Stimulated activated CD8-positive, alpha-beta memory T cell treated with anti-CD3 and anti-CD28 coated beads, Interleukin-4, amount 100 ng/mL, for 1 hour (primary cell): ENCODE measurements at places on chromosomes 1 and 21.

GRCh38 chr1:154745750-154746425 is 124.2 kb downstream of the KCNN3 start:
- DNase-seq: no peak

DNA sequence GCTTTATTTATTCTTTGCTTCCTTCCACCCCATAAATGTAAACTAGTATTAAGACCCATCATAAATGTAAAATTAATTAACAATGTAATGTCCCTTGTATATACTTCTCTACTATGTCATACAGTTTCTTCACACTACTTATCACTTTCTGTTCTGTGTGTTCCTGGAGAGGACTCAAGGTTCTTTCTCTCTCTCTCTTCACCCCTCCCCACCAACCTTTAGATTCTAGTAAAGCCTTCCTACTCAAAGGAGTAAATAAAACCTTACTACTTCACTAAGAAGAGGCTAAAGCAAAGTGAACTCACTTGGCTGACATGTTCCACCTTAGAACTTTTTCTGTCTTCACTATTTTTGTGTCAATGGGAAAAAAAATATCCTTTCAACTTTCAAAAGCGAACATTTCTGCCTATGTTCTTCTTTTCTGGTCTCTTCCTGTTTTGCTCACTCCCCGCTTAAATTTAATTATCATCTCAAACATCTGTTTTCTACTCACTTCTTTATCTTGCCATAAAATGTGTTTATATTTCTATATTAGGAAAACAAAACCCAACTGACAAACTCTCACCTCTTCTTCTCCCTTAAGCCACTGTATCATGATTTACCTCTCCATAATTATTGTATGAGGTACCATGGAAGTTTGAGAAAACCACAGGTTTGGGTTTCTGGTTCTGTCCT is 260.3 kb downstream of the DPYD start:
- DNase-seq: no peak

- DNase-seq: no peak
Measured at GRCh38 chr1:15523104-15524020, 653 bp downstream of the CASP9 start.

- no peak for DNase-seq
Measured at GRCh38 chr1:22122273-22123070, 20.4 kb downstream of the WNT4 start.

DNA sequence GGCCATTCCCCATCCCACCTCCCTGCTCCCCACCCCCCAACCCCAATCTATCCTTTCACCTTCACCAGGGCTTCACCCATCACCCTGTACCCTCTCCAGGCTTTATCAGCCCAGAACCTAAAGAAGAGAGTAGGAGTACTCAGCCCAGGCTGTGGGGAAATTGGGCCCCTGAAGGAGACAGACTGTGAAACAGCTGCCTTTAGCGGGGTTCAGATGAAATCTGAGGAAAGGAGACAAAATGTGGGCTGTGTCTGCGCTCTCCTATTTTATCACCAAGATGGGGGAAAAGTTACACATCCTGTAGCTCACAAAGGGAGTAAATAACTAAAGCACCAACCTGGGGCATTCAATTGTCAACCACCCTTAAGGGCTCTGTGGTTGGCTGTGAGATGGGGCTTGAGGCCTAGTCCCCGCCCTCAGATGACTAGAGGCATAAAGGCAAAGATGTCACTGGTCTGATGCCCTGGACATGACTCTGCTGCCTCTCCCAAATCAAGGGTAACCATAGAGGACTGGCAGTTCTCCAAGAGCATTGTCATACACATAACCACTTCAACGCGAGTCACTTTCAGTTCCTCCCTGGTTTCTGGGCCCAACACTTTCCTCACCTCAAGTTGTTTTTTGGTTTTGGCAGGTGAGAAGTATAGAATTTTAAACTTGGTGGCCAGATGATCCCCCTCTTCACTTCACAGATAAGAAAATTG is 30.0 kb downstream of the SLC27A3 start:
- peak; percentile 29 for DNase-seq

- no peak for DNase-seq
Measured at GRCh38 chr1:16042096-16042495, 1.5 kb upstream of the CLCNKB start.

GRCh38 chr1:68128820-68129219 is 78.4 kb upstream of the DIRAS3 start:
- no peak for DNase-seq

- DNase-seq: no peak
Measured at GRCh38 chr21:40129809-40130208, 262.6 kb downstream of the PCP4 start.

DNA sequence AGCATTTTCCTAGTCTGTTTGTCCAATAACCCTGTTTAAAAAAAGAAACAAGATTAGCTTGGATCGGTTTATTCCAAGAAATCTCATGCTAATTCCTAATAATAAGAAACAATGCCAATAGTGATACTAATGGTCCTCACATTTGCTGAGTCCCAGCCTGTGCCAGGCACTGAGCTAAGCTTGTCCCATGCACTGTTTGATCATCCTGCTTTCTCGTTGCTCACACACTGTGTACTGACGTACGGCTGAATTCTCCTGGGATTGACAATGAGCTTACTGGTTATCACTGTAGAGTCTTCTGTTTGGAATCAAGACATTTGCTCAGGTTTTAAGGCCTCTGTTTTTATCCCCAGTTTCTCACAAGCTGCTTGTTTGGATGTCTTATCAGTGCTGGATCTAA is 71.1 kb downstream of the CACNA1E start:
- no peak for DNase-seq

DNA sequence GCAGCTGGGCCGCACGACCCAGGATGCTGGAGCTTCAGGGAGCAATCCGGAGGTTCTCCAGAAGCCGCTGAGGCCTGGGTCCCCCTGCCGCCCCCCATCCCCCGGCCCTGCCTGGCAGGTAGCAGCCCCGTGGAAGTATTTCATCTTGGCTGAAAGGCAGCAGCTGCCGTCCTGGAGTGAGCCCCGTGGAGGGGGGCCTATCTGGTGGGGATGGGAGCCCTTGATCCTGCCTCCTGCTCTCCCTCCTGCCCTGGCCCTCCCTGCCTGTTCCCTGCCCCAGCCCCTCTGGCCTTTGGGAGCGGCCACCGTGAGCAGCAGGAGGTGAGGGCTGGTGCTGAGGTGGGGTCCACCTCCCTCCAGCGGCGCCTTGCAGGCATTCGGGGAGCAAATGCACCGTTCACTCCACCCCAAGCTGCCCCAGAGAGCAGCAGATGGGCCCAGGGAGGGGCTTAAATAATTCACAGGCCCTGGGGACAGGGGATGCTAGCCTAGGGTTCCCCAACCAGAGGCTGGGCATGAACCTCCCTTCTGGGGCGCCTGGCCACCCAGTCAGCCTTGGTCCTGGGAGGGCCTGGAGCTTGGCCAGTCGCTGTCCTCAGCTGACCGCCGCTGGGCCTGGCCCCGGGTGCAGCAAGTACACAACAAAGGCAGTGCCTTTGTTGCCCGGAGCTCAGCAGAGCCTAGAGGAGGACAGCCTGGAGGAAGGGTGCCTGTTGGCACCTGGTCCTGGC is 23.7 kb upstream of the PLCH2 start:
- no peak for DNase-seq

DNA sequence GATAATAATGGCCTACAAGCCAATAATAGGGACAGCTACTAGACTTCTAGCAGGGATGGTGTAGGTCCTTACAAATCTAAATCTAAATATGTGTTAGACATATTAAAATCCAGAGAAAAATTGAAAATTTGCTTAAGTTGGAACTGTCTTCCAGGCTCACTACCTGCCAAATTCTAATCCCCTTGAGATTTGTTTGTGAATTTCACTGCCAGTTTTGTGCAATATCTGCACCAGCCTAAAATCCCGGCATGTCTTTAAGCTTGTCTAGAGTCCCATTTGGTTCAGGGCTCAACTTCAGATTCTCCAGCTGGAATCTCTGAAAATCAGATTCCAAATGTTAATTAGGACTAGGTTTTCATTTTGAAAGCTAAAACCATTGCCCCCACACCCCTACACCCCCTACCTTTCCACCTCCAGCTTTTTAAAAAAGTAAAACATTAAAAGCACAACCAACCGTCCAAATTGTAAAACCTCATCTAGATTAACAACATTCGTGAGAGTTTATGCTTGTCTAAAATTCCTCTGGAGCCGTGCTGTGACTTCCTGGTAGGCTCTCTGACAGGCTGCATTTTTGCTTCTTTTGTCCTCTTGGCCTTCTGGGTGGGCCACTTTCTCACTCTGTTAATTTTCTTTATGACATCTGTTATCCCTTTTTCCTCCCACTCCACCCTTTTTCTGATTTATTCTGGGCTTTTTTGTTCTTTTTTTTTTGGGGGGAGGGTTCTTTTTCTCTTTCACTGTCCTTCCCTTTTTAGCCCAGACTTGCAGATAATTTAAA is 348.7 kb downstream of the PAPPA2 start:
- DNase-seq: no peak

DNA sequence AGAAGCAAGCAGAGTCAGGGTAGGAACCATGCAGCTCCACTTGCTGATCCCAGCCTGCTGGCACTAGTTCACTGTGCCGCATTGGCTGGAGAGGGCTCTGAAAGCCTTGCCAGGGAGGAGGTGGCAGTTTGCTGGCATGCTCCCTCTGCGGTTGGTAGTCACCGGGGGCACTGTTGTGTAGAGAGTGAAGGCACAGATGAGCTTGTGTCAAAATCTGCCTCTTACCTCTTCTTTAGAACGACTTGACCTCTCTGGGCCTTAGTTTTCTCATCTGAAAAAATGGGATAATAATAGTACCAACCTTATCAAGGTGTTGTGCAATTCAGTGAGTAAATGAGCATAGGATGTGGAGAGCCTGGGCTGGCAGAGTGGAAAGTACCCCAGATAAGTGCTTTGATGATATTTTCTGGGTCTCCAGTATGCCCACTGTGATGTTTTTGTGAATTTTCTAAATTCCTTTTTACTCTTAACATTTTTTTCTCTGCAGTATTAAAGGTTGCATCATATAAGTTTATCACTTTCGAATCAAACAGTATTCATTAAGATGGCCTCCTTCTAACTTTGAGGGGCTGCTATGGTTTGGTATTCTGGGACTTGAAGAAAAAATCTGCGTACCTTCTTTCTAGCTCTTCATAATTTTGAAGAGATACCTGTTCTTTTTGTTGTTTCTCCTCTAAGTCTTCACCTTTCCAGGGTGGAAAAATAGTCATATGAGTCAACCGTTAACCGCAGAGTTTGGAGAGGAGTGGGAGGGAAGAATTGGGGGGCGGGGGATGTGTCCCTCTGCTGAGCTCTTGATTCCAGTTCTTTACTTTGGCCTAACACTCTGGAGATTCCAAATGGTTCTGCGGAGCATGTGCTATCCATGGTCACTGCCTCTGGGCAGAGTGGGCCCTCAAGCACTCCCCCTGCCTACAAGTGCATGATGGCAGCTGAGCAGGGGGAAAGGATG is 26.8 kb downstream of the SZRD1 start:
- DNase-seq: no peak

DNA sequence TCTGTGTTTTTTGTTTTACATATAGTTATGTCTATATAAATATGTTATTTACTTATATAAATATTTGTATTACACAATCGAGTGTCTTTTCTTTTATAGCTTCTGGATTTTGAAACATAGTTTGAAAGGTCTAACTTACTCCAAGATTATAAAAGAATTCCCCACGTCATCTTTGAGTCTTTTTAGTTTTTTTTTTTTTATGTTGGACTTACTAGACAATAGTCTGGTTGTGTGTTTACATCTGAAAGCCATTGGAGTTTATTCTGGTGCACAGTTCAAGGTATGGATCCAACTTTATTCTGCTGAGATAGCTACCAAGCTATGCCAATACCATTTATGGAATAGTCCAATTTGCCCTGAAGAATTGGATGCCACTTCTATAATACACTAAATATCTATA is 26.1 kb upstream of the RCAN3 start:
- DNase-seq: no peak

GRCh38 chr1:36656271-36656670 is 173.6 kb upstream of the CSF3R start:
- no peak for DNase-seq

- no peak for DNase-seq
Measured at GRCh38 chr1:206049293-206049692, 3.7 kb upstream of the RHEX start.

GRCh38 chr1:36924282-36924811 is 110.0 kb downstream of the GRIK3 start:
- DNase-seq: no peak

DNA sequence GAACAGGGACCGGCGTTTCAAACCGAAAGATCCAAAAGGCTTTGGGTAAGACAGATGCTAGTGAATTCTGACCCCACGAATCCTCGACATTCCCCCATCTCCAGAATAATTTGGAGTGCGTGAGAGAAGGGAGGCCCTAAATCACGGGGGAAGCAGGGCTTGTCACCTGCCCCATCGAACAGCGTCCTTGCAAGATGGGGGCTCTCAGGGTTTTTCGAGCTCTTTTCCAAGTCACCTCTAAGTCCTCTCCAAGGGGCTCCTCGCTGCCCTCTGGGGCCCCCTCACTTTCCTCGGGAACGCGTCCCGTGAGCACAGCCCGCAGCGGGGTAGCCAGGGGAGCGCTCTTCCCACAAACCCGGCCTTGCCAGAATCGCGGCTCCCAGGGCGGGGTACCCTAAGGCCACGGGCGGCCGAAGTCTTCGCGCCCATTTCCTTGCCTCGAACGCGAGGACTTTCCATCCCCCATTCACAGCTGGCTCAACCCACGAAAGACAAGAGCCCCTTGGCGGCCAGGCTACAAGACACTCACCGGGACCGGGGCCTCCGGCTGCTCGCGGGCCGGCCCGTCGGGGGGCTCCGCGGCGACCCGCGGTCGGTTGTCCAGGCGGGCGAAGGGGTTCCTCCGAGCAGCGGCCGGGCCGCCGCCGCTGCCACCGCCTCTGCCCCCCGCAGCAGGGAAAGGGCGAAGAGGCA is 546 bp downstream of the DONSON start:
- DNase-seq: no peak

- DNase-seq: no peak
Measured at GRCh38 chr1:243505986-243506689, 250.3 kb downstream of the SDCCAG8 start.

DNA sequence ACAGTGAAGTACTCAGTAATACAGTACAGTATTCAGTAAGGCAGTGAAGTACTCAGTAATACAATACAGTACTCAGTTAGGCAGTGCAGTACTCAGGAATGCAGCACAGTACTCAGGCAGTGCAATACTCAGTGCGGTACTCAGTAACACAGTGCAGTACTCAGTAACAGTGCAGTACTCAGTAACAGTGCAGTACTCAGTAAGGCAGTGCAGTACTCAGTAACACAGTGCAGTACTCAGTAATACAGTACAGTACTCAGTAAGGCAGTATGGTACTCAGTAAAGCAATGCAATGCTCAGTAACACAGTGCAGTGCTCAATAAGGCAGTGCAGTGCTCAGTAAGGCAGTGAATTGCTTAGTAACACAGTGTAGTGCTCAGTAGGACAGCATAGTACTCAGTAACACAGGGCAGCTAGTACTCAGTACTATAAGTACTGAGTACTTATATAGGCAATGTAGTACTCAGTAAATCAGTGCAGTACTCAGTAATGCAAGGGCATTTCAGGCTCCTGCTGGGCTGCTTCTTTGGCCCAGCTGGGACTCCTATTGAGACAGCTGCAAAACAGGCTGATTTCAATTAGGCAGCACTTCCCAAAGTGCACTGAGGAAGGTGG is 411.3 kb downstream of the DISC1 start:
- no peak for DNase-seq

GRCh38 chr1:32736812-32737791 is 34.5 kb upstream of the SYNC start:
- DNase-seq: no peak
